ENCODE measurements at places on chromosomes 3 and 15.

DNA sequence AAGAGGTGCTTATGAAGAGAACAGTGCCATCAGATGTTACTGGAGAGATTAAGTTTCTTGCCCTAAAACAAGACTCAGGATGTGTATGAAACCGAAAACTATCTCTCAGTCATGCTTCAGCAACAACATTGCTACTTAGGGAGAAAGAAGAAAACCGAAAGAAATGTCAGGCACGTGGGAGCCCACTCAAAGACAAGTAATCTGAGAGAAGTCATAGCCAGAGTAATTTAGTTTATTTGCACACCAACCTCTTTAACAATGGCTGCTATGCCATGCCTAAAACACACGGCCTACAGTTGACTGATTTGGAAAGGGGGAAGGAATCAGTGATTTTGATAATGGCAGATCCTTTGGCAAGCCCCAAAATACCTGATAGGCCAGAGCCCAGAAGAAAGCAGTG lies 162.9 kb downstream of the TIGIT start:
- no peak for DNase-seq

DNA sequence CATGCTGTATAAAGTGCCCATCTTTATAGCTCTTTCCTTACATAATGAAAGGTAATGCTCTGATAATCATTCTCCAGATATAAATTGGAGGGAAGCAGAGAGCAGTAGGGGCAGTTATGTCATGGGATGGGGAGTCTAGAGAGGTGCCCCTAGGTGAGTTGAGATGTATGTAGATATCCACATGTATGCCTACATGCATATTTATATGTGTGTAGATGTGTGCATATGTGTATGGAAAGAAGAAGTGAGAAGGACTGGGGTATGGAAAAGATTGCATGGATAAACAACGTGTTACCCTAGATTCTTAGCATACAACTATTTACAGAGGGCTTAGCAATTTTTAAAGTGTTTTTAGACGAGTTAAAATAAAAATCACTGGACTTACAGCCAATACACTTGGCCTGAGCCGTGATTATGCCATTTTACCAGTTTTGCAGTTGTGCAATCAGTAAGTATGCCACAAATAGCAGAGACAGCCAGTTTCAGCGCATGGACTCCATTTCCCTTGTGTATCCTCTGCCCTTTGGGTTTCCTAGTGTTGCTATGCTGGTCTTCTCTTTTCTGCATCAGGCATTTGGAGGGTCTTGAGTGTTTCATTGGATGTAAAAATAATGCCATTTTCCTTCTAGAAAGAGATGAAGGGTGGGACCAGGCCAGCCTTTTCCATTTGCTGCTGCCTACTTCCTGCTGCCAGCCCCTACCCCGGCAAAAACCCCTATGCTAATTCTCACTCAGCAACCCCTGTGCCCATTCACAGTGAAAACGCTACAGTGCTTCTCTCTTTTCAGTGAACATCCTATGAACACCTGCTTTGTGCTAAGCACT lies 199.4 kb upstream of the NR2E3 start:
- DNase-seq = no peak

- no peak for DNase-seq
Measured at GRCh38 chr3:72974956-72975355, 21.7 kb upstream of the PPP4R2 start.

- DNase-seq = no peak
Measured at GRCh38 chr3:16516695-16517481, 3.4 kb upstream of the RFTN1 start.

DNA sequence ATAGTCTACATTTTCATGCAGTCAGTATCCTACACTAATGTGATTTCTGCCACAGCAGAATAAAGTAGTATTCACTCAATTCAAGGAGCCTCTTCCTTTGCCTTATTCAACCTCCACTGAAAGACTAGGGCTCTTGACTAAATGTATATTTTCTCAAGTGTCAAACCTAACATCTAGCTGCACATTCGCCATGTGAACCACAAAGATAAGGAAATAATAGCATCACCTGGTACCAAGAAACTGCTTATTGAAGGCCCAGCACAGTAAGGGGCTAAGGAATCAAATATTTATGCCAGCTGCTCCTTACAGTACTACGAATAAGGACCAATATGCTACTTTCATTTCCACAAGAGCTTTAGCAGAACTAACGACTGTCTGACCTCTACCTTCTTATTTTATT lies 1.3 kb downstream of the SRP14 start:
- no peak for DNase-seq

DNA sequence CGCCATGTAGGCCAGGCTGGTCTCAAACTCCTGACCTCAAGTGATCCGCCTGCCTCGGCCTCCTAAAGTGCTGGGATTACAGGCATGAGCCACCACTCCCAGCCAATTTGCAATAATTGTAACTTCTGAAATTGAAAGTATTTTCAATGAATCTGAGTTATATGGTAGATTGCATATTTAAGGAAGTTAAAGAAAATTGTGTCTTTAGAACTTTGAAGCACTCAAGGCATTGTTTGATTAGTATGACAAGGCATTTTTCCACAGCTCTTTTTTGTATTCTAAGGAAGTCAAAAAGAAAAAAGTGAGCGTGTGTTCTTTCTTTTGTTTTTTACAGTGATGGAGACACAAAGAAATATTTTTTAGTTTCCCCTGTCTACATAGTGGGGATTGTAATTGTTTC lies 15.7 kb upstream of the RPLP1 start:
- no peak for DNase-seq

GRCh38 chr3:70999730-71000129 lies 583.8 kb downstream of the FOXP1 start:
- DNase-seq = no peak

GRCh38 chr3:179719048-179719734 lies 66.4 kb downstream of the USP13 start:
- no peak for DNase-seq

- DNase-seq = peak; percentile 17
Measured at GRCh38 chr15:57218826-57219576, 157.3 kb upstream of the CGNL1 start.

- no peak for DNase-seq
Measured at GRCh38 chr15:35117543-35118265, 32.6 kb upstream of the NANOGP8 start.

DNA sequence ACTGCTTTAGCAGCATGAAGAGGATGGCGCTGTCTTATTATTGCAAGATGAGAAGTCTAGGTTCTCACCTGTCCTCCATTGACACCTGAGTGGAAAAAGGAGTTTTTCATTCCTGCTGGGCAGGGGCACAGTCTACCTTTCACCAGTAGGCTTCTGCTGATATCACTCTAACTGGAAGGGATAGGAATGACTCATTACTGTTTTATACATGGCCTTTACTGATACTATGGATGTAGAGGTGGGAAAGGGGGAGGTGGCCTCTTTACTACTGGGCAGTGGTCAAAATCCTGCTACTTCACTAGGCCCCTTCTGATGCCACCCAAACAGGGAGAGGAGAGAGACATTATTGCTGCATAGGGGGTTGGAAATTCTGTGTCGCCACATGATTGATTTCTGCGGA lies 97.8 kb downstream of the BBX start:
- no peak for DNase-seq

- no peak for DNase-seq
Measured at GRCh38 chr15:29818141-29818540, 4.1 kb downstream of the TJP1 start.
